ENCODE measurements at places on chromosomes 4 and X.

DNA sequence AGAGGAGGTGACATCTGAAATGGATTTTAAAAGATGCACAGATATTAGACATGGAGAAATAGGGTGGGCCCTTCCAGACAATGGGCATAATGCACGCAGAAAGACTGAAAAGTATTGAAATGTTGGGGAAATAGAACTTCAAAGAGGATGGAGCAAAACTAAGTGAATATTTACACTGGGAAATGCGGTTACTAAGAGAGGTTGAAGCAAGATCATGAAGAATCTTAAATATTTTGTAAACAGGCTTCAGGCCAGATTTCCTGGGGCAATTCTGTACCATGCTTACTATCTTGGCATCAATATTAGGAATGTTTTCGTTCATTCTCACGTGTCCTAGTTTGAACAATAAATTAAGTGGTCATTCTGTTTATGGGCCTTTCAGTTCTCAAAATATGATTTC lies 216.3 kb downstream of the ADAMTS3 start:
- no peak for DNase-seq

- DNase-seq: no peak
Measured at GRCh38 chrX:13121020-13121555, 76.7 kb upstream of the FAM9C start.

- DNase-seq: no peak
Measured at GRCh38 chrX:96835660-96836289, 47.9 kb upstream of the RPA4 start.

DNA sequence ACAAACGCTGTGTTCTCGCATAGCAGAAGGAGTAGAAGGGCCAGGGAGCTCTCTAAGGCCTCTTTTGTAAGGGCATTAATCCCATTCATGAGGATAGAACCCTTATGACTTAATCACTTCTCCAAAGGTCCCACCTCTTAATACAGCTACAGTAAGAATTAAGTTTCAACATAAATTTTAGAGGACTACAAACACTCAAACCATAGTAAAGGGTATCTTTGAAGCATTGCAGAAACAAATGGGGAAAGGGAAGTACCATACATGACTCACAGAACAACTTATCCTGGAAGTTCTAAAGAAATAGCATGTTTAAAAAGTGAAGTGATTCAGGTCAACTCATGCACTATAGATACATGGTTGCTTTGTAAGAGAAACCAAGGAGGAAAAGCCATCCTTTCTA lies 680.8 kb downstream of the RPA4 start:
- no peak for DNase-seq

- no peak for DNase-seq
Measured at GRCh38 chr4:1414831-1415680, 8.8 kb upstream of the NKX1-1 start.

DNA sequence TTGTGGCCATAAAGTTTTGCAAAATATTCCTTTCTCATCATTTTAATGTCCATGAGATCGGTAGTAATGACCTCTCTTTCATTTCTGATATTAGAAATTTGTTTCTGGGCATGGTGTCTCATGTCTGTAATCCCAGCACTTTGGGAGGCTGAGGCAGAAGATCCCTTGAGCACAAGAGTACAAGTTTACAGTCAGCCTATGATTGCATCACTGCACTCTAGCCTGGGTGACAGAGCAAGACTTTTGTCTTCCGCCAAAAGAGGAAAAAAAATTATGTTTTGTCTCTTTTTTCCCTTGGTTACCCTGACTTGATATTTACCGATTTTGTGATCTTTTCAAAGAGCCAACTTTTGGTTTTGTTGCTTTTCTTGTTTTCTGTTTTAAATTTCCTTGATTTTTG lies 10.8 kb upstream of the NKAP start:
- DNase-seq: no peak

DNA sequence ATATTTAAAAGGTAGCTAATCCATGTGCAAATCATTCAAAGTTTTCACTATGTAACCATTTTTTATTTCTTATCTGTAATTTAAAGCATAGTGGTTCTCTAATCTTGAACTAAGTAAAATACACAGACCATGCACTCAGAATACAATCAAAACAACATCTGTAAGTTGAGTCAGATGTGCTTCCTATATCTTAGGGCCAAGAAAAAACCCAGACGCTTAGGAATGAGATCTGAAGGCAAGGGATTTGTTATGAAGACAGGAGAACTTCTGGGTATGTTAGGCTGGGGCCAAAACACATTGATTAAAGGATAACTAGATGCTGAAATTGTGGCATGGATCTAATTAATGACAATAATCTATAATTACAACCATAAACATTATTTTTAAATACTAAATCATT lies 120.3 kb downstream of the PDE5A start:
- DNase-seq: no peak

- DNase-seq: no peak
Measured at GRCh38 chr4:105472871-105473323, 965 bp downstream of the PPA2 start.

- no peak for DNase-seq
Measured at GRCh38 chrX:1502241-1502640, 34.7 kb downstream of the P2RY8 start.

GRCh38 chrX:5084279-5084678 lies 1144.4 kb downstream of the NLGN4X start:
- no peak for DNase-seq

DNA sequence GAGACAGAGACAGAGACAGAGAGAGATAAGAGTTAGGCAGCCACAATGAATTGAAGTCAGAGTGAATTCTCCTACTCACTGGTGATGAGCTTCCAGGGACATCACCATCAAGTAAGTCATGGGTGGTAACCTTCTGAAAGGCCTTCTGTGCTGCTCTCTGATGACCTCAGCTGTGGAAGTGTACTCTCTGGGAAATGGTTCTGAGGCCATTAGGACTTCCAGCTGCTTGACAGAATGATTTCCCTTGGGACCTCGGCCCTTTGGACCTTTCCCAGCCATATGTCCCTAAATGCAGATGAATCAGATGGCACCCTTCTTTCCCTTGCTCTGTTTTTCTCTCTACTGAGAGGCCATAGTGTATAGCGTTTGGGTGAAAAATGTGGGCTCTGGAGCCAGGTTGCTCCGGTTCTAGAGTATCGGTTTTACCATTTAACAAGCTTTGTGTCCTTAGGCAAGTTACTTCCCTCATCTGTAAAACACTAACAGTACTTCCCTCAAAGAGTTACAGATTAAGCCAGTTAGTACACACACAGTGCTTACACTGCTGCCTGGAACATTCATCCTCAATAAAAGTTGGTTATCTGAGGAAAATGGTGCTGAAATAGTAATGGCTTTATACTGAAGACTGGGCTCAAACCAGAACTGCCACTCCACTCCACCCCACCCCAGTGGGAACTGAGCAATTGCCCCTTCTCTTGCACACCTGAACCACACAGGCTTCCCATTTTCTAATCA lies 7.6 kb downstream of the SEPTIN11 start:
- no peak for DNase-seq
